Bronchial epithelial cell (primary cell): ENCODE measurements at places on chromosomes 1 and 21. TPM values are rescaled to one million over a fixed set of nuclear protein-coding genes. Genes with fewer than 3 reads are reported as not detected.

LYPD8 gene
- not detected in 2 replicates for total RNA-seq

KIAA0040 gene
- 2.7 and 3.9 TPM in 2 replicates for total RNA-seq

ARMH1 gene
- 0.38 TPM in 1 of 2 replicates, not detected in the other for total RNA-seq

HTR1D gene
- under 0.01 and 0.26 TPM in 2 replicates for total RNA-seq

DNA sequence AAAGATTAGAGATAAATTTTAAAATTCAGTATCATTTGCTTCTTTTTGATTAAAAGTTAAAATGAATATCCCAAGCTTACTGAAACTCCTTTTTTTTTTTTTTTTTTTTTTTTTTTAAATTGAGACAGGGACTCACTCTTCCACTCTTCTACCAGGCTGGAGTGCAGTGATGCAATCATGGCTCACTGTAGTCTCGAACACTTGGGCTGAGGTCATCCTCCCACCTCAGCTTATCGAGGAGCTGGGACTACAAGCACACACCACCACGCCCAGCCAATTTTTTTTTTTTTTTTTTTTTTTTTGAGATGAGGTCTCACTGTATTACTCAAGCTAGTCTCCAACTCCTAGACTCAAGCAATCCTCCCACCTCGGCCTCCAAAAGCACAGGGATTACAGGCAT is 92.1 kb upstream of the RGS18 start:
- DNase-seq: peak; percentile 12

UBL4B gene
- not detected in 2 replicates for total RNA-seq

- DNase-seq: peak; percentile 100
Measured at GRCh38 chr1:152167835-152168534, 9.0 kb upstream of the RPTN start.
